GM04503 (cell line): ENCODE measurements at places on chromosomes 5 and 9.

GRCh38 chr9:16682273-16682672, 188.2 kb downstream of the BNC2 start:
- DNase-seq = no peak

GRCh38 chr5:71883742-71884103, 164.6 kb downstream of the CARTPT start:
- no peak for DNase-seq

GRCh38 chr9:31950756-31951155, 433.7 kb upstream of the ACO1 start:
- no peak for DNase-seq

DNA sequence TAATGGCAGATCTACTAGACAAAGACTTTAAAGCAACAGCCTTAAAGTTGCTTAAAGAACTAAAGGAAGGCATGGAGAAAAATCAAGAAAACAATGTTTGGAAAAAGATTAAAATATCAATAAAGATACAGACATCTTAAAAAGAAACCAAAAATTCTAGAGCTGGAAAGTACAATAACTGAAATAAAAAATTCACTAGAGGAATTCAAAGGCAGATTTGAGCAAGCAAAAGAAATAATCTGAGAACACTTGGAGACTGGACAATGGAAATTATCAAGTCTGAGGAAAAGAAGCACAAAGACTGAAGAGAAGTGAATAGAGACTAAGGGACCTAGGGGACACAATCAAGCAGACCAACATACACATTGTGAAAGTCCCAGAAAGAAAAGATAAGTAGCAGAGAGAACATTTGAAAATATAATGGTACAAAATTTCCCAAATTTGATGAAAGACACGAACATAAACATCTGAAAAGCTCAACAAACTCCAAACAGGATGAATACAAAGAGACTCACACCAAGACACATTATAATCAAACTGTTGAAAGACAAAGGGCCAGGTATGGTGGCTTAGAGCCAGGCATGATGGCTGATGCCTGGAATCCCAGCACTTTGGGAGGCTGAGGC, 26.3 kb downstream of the SIL1 start:
- DNase-seq = no peak

- DNase-seq = no peak
These were observed 98.9 kb downstream of the PIK3R1 start for GRCh38 chr5:68314465-68314864.

GRCh38 chr5:122629121-122629677, 145.7 kb upstream of the SNX2 start:
- no peak for DNase-seq

- DNase-seq = no peak
These were observed 134.2 kb upstream of the MARCHF11 start for GRCh38 chr5:16313761-16314160.

- DNase-seq = no peak
These were observed 35.0 kb upstream of the LIFR start for GRCh38 chr5:38591523-38591849.

DNA sequence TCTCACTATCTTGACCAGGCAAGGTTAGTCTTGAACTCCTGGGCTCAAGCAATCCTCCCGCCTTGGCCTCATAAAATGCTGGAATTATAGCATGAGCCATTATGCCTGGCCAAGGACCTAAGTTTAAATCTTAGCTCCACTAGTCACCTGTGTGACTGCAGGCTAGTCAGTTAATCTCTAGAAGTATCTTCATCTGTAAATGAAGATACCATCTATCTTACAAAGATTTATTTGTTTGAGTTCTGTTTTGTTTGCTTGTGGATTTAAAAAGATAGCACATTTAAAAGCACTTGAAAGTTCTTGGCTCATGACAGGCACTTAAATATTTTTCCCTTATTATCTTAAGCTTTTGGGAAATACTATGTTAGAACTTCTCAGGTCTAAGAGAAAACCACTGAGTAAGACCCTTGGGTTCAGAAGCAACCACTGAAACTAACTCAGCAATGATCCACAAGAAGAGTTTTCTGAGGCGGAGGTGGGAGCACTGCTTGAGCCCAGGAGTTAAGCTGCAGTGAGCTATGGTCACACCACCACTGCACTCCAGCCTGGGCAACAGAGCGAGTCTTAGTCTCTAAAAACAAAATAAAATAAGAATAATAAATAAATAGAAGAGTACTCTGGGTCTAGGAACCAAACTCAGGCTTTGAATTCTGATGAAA, 19.1 kb downstream of the TMEM245 start:
- no peak for DNase-seq

DNA sequence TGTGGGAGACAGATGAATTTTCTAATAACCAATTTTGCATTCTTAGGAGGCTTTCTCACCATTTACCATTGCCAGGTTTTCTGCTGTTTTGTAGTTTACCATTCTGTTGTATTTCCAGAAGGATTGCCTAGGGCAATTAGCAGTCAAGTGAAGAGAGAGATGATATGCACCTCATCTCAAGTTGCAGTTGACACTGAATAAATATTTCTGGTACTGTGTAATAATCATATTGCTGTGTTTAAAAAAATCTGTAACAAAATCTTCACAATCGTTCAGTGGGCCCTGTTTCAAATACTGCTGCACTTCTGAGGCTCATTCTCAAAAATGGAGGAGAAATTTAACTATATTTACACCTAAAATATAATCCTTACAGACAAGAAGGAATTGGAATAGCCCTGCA, 706.1 kb upstream of the PTPRD start:
- no peak for DNase-seq

- no peak for DNase-seq
These were observed 121.8 kb upstream of the SPIN1 start for GRCh38 chr9:88266416-88266815.

DNA sequence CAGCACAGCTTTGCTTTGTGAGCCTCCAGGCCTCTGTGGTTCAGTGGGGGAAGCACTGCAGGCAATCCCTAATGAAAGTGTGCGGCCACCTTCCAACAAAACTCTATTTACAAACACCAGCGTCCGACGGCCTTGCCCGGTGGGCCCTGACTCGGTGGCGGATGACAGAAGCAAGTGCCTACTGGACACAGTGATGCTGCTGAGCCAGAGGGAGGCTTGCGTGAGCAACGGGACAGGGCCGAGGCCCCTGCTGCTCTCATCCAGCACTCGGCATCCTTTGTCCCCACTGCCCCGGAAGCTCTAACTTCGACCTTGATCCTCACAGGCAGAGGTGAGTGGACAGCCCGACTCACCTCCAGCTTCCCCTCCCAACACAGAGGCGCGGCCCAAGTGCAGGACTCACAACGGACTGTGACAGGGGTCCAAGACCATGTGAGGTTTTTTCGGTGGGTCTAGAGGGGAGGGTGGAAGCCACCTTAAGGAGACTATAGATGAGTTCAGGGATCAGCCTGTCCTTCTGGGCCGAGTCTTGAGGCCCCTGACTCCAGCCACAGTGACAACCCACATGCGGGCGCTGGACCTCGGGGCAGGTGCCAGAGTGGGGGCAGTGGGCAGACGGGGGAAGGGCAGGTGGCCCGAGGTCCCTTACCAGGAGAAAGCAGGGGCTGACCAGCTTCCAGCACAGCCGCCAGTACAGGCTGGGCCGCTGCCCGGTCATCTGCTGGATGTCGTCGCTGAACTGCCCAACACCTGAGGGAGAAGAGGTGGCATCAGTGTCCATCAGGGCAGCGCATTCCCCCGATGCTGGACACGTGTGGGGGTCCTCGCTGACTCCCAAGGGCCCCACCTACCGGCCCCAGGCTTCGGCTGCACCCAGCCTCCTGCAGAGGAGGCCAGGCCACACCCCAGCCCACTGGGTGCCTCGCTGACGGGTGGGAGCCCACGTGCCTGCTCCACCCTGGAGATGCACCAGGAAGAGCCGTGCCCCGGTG, 39.4 kb downstream of the SLC6A3 start:
- DNase-seq = no peak

GRCh38 chr9:100222674-100223073, 123.6 kb downstream of the INVS start:
- no peak for DNase-seq

DNA sequence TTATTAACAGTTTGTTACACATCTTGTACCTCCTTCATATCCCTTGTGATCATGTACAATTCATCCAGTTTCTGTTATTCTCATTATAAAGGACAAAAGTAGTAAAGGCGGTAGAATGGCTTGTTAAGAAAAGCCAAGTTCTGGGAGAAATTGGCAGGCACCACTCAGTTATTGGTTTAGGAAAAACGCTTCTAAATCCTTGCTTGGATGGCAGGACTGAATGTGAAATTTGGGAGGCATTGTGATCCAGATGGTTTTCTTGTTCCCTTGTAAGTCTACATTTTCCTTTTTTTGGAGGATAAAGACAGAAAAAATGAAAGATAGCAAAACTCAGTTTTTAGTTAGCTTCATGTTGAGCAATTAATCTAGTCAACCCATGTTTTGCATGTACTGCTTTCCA, 130.2 kb downstream of the MAT2B start:
- no peak for DNase-seq

GRCh38 chr5:169050636-169051035, 250.3 kb downstream of the SLIT3 start:
- no peak for DNase-seq

GRCh38 chr5:77847814-77848290, 71.7 kb upstream of the TBCA start:
- no peak for DNase-seq

- no peak for DNase-seq
These were observed 264.1 kb downstream of the GLIS3 start for GRCh38 chr9:4035777-4036176.

GRCh38 chr9:77534376-77535057, 113.6 kb downstream of the GNA14 start:
- no peak for DNase-seq

DNA sequence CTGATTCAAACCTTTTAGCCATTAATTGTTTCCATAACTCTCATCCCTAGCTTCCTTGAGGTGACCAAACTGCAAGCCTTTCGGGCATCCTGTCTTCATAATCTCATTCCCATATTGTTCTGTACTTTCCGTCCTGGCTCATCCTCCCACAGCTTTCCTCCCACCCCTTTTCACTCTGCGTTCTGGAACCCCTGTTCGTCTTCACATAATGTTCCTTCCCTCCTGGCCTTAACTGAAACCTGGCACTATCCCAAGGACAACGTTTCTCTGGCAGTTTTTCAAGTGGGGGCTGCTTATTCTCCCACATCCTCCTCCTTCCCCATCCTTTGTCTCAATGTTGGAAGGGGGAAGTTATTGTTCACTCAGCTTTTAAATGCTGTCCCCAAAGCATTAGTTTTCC, 1.5 kb downstream of the ZNF189 start:
- DNase-seq = no peak

DNA sequence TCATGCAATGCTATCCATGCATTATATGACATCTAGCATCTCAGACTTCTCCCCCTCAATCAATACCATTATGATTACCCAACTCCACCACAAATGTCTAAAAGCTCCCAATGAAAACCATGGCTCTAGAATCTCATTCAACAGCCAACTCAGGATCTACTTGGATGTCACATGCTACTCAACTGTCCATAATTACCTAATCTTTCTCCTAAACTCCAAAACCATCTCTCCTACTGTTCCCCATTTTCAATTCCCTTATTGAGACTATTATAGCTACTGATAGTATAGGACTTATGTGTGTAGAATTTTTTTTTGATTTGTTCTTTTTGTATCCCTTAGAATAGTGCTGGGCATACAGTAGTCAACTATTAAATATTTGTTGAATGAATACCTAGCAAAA, 8.2 kb upstream of the STRBP start:
- DNase-seq = no peak

DNA sequence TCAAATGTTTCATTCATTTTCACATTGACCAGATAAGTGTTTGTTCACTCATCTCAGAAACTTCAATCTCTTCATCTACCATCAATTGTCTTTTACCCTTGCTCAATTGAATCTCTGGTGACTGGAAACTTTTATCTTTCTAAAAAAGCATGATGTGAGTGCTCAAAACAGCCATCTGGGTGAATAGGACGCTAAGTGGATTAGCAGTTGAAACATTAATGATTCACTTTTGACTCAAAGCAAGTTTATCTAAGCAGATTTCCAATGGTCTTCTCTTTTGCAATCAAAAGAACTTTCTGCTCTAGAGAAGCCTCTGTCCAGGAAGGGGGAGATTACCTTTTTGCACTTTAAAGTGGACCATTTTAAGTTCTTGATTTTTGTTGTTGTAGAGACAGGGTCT, 22.2 kb downstream of the KLF4 start:
- DNase-seq = no peak

DNA sequence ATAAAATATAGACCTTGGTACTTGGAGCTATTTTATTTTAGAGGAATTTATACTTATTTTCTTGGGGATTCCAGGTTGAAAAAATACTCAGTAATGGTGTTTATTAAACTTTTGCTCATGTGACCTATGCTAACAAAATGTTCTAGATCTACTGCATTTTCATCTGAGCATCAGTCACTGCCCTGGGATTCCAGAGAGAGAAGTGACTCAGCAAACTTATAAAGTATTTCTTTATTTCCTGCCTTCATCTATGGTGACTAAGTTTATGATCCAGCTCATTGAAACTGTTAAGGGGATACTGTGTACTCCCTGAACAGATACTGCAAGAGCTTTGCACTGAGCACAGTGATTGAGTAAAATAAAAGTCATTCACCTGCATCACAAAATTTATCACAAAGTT, 298.5 kb upstream of the CDH18 start:
- DNase-seq = no peak
